Femur (tissue), 1 donor: ENCODE measurements at places on chromosomes 2 and 18.
A peak's percentile ranks its signal among the peaks of the same experiment; 100 is the strongest.

DNA sequence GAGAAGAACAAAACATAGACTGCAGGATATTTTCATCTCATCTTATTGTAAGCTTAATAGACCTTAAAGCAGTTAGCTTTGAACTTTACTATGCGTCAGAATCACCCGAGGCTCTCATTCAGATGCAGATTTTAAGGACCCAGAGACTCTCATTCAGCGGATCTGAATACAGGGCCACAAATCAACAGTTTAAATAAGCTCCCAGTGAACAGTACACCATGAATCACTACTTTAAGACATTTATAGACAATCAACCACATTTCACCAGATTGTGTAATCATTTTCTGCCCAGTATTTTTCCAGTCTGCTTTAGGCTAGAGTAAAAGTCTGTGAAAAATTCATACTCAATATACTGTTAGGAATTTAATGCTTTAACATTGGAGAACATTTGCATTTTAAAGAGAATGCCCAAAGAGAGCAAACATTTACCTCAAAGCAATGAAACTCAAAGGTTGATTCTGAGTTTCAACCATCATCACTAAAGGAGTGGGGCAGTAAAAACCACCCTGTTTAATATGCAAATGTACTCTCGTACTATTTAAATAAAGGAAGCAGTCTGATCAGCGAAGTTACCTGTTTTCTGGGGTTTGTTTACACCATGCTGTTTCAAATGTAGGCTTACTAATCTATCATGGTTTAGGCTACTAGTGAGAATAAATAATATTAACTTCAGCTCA lies 11.0 kb upstream of the ALPK2 start:
- DNase-seq: no peak

DNA sequence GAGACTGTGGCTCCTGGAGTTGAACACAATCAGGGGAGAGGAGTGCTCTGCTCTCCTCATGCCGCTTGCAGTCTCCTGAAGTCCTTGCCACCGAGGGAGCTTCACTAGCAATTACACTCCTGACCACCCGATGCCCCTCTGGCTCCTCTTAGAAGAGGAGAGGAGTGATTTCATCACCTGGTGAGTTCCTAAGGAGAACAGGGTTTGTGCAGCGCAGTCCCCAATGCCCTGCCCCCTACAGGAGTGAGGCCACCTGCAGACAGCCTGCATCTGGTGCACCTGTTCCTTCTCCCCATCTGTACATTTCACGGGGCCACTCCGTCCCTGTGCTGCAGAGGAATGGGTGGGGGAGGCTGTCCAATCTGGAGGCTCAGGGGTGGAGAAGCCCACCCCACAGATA lies 267.2 kb downstream of the HRH4 start:
- DNase-seq: no peak

GRCh38 chr2:236121546-236121945 lies 46.6 kb downstream of the GBX2 start:
- no peak for DNase-seq

DNA sequence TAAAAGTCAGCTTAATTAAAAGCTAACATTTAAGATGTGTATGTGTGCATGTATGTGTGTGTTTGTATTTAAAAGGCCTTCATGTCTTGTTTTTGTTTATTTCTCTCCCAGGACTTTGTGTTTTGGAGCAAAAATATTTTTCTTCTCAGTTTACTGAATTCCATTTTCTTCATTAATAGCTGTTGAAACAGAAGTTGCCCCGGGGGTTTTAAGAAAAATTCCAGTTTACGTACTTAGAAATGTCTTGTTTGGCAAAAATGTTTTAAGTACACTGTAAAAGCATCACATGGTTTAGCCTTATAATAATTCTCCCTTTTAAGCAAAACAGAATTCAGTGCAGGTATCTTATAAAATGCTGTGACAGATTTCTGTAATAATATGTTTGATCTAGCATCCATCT lies 1233.0 kb upstream of the NRXN1 start:
- no peak for DNase-seq

GRCh38 chr2:69693059-69693774 lies 48.7 kb upstream of the ANXA4 start:
- peak; percentile 33 for DNase-seq

DNA sequence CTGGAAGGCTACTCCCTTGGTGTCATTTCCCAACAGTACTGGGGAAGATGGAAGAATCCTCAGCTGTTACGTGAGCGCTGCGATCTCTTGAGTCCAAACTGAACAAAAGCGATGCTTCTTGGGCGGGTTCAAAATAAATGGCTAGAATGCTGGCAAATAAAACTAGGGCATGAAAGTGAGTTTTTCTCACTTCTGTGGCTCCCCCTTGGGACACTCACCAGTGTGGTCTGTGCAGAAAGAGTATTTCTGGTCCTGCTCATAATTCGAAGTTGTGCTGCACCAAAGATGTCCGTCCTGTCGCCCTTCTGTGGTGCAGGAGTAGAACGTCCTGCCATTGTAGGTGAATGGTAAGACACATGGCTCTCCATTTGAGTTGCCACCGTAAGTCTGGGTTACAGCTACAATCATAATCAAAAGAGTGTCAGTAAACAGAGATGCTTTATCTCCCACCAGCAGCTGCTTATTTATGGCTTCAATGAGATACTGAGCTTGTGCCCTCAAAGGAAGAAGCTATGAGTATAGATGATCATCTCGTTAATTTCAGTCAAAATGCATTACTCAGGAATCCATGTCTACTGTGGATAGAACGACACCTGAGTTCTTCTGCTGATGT lies 11.8 kb downstream of the FN1 start:
- no peak for DNase-seq

DNA sequence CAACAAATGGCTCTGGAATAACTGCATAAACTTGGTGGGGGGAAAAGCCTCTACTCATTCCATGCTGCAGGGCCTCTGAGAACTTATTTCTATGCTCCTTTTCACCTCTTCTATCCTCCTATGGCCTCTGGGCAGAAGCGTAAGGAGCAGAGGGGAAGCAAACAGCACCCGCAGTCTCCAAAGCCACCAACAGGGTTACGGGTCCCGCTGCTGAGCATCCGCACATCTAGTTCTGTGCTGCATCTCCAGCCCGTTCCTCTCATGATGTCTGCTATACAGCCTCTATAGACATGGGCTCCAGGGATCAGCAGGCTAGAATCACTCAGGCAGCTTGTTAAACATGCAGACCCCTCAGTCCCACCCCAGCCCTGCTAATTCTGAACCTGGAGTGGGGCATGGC lies 25.9 kb downstream of the PSTPIP2 start:
- no peak for DNase-seq

- no peak for DNase-seq
These were observed 52.9 kb downstream of the UPP2 start for GRCh38 chr2:158154596-158154995.

DNA sequence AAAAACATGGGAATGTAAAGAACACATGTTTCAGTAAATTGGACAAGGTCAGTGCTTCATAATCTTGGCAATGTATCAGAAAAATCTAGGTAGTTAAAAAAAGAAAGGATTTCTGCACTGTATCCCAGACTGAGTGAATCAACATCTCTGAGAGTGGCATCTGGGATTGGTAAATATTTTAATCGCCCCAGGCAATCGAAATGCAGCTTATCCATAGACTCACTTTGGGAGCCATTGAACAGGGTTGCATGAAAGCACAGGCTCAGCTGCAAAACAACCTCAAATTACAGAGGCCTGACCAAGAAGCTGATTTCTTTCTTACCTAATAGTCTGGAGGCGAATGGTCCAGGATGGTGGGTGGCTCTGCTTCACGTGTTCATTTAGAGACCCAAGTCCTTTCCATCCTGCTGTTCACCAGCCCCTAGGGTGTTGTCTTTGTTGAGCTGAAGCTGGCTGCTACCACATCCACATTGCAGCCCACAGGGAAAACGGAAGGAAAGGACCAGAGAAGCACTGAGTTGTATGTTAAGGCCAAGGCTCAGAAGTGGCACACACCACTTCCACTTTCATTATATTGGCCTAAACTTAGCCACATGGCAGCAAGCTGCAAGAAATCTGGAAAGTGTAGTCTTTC lies 59.0 kb downstream of the MOGAT1 start:
- peak; percentile 48 for DNase-seq

DNA sequence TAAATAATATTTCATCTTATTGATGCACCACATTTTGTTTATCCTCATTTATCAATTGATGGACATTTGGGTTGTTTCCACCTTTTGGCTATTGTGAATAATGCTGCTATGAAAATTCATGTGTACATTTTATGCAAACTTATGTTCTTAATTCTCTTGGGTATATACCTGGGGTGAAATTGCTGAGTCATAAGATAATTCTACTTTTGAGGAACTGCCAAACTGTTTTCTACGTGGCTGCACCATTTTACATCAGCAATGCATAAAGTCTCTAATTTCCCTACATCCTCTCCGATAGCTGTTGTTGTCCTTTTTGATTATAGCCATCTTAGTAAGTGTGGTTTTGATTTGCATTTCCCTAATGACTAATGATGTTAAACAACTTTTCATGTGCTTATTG lies 116.5 kb upstream of the DLX2 start:
- DNase-seq: no peak

DNA sequence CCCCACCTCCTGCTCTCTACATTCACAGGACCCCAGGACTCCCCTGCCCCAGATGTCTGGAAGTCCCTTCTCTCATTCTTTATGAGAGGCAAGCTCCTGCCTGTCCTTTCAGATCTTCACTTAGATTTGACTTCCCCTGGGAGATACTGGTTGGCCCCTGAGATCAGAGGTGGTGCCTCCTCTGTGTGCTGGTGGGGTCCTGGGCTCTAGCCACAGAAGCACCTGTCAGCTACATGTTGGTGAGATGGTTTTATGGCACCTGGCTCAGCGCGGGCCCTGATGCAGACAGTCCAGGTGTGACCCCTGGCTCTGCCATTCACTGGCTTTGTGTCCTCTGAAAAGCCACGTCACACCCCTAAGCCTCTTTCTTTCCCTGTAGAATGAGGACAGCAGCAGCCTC lies 369.6 kb upstream of the ID2 start:
- no peak for DNase-seq

DNA sequence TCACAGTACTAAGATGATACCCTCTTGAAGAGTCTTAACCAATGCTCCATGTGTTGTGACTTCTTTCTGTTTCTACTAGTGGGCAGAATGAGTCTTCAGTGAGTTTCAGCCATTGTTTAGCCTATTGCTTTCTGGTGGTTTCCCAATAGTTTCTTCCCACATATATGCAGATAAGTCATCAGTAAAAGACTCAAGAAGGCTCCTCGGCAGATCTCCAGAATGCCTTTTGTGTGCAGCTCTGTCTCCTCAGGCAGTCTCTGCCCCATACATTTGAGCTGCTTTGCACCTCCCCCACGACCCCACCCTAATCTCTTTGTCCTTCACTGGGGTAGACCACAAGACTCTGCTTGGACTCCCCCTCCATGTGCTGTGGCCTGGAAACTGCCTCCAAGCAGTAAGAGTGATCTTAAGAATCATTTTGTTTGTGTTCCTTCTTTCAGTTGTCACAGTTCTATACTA lies 71.6 kb upstream of the CHRNA1 start:
- DNase-seq: no peak

DNA sequence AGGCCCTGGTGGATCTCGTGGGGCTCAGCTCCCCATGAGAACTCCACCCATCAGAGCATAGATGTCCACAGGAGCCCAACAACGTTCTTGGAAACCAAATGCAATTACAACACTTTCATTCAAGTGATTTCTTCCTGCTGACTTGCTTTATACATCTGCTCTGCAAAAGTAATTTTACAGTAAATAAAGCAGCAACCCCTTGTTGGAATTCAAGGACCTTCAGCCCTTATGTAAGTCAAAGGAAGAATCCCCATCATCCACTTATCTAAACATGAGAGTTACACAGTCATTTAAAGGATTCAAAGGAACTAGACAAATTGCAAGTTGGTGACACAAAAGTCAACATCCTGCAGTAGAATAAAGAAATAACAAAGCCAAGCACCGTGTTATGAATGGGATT lies 17.1 kb upstream of the ANTXR1 start:
- no peak for DNase-seq

- no peak for DNase-seq
These were observed 1921.9 kb upstream of the LRRTM1 start for GRCh38 chr2:82226441-82226840.

GRCh38 chr2:141806090-141806489 lies 324.7 kb downstream of the LRP1B start:
- DNase-seq: no peak

DNA sequence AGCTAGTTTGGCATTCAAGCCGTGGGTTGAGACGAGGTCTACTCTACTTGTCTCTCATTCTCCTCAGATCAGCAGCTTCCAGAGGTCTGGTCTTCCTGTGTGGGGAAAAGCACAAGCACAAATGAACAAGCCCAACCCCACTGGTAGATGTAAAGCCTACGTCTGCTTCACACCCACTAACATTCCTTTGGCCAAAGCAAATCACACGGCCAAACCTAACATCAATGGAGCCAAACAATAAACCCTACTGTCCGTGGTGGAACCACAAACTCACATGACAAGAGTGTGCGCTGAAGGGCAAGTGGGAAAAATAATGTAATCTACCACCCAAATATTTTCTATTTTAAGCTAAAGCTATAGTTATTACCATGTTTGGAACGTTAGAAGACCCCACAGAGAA lies 179.3 kb upstream of the MGAT5 start:
- no peak for DNase-seq

DNA sequence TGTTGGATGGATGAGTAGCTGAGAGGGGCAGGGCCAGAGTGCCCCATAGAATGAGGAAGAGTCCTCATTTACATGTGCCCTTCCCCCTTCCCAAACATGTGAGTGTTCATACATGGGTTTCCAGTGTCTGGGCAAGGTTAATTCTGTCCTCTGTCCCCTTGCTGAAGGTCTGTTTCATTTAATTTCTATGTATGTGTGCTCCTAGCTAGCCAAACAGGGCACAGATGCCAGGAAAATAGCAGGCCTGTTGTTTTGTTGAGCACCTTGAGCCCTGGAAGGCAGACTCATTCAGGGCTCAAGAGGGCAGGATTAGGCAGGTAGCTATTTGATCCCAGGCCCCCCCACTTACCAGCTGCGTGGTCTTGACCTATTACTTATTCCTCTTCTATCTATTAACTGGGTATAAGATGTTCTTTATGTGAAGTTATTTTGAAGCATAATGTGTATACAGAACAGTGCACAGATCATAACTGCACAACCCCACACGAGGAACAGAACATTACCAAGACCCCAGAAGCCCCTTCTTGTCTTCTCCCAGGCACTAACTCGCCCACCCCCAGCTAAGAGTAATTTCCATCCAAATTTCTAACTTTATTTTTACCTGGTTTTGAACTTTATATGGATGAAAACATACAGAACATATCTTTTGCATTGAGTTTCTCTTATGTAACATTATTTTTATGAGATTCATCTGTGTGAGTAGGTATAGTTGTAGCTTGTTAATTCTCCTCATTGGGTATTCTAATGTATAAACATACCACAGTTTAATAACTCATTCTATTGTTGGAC lies 164.3 kb downstream of the RPIA start:
- DNase-seq: no peak
